ENCODE measurements at places on chromosomes 2 and 18.
A peak's percentile ranks its signal among the peaks of the same experiment; 100 is the strongest.

GRCh38 chr2:26316041-26316440 lies 29.9 kb upstream of the SELENOI start:
- DNase-seq = peak; percentile 9

DNA sequence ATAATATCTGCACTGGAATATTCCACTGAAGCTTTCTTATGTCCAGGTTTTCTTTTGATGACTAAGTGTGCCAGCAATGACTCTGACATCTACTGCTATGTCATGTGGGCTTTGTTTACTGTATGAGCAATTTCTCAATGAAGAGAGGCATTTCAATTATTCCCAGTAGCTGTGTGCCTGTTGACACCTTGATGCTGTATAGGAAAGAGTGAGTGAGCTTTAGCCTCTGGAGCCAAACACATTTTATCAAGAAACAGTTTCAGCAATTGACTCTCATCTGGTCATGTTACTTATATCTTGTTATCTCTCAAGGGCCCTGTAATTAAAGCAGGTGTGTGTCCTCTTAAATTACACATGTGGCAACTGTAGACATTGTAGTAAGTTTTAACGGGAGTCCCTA lies 493.2 kb upstream of the FANCL start:
- peak; percentile 46 for DNase-seq

DNA sequence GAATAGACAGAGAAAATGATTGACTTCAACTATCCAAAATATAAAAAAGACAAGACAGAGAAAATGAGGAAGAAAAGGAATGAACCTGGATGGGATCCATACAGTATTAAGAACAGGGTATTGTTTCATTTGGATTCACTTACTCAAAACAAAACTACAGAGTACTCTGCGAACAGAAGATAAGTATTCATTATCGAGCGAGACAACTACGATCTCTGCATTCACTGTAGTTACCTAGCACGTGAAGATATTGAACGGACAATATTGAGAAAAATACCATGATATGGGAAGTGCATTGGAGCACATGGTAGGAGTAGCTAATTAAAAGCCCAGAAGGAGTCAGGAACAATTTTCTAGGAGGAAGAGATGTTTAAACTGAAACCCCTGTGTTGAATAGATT lies 1.0 kb upstream of the ORC2 start:
- DNase-seq = peak; percentile 13

- no peak for DNase-seq
These were observed 501.6 kb upstream of the NRP2 start for GRCh38 chr2:205180730-205181129.

GRCh38 chr2:48105848-48106247 lies 199.6 kb upstream of the FBXO11 start:
- DNase-seq = no peak

DNA sequence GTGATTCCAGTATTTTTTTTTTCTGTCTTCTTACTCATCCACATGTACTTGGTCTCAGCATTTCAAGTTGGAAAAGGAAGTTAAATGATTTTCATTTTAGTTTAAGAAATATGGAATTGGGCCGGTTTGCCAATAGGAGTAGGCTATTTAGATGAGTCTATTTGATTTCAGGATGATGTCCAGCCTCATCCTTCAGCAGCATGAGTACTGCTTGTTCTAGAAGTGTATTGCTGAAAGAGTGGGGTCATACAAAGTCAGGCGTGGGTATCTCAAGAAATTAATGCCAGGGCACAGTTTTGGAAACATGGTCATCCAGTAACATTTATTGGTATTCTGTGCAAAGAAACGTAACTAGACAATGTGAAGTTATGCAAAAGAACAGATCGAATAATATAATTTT lies 44.9 kb upstream of the MSTN start:
- DNase-seq = no peak

DNA sequence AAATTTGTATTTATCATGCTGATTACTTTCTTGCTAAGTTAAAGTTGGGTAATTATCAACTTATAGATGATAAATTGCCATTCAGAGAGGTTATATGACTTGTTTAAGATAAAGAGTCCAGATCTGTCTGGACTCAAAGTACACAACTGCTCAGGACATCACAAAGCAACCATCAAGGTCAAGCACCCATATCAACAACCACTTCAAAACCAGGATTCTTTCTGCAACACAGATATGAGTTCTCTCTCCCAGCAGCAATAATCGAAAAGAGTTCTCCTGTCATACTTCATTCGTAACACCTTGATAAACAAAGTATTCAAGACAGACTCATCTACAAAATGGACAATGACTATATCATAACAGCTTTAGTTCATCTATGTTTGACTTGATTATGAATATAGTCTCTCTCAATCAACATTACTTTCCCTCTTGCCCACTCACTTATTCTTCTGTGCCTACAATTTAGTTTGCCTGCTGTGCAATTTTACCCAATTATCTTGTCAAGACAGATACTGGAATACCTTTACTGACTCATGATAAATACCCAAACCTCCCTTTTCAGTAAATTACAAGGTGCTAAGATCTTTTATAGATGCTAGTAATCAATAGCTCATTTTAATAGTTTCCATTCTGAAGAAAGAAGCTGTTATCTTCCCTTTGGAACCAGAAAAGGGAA lies 281.8 kb downstream of the NBAS start:
- no peak for DNase-seq

DNA sequence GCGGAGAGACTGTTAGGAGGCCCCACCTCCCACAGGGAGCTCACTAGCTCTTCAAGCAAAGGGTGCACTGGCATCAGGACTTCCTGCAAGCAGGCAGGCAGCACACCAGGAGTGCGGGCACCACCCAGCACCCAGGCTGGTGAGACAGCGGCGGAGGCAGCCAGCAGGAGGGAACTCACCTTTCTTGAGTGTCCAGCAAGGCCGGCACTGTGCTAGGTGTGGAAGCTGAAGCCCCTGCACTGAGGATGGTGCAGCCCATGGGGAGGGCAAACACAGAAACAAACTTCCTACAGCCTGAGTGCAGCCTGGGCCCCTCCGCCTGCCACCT lies 100.7 kb upstream of the ID2 start:
- no peak for DNase-seq

DNA sequence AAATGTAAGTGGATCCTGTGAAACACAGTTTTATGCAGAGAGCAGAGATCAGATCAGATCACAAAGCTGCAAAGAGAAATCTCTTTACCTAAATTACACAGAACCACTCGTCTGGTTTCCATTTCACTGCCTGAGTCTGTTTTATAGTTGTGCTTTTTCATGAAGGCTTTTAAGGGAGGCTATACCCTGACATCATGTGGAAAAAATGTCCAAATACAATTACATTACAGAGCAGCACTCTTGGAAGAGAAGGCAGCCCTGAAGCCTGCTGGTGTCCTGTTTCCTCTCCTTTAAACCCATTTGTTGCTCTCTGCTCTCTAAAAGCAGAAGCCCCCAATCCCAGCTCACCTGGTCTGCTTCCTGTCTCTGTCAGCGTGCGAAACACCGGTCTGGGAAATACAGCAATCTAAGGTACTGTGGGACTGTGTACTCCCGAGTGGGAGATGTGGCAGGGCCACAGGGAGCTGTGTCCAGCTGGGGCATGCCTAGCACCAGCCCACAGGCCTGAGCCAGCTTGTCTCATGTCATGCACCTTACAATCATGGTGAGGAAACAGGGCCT lies 24.8 kb upstream of the ZFP36L2 start:
- no peak for DNase-seq

DNA sequence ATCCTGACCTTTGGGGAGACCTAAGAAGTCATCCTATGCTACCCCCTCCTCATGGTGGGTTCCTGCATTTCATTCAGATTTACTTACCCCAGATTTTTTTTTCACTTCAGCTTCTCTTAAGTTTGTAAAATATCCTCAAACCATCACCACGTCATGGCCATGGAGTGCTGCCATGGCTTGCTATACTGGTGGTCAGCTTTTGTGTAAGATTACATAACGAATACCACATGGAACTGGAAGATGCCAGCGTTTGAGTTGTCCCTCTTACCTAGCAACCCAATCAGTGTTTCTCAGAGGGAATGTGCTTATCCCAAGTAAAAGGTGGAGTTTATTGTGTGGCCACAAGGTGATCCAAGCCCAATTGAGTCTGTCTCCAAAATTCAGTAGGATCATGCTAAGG lies 148.6 kb upstream of the ALPP start:
- no peak for DNase-seq

DNA sequence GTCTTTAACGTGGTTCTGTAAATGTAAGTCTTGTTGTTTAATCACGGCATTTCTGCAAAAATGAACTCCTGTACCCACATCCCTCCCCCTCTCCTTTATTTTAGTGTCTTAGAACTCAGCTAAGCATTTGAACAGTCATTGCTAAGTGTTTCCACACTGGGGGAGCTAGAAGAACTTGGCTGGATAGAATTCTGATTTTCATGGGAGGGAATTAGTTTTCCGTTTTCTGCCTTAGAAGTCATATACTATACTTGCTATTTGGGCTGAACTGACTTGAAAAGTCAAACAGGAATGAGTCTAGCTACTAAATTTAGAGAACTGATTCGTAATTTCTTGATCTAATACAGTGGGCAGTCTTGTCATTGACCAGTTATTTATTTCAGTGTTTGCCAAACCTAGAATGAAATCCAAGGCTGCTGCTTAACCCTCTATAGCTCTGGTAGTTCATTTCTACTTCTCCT lies 61.1 kb downstream of the FMNL2 start:
- no peak for DNase-seq

DNA sequence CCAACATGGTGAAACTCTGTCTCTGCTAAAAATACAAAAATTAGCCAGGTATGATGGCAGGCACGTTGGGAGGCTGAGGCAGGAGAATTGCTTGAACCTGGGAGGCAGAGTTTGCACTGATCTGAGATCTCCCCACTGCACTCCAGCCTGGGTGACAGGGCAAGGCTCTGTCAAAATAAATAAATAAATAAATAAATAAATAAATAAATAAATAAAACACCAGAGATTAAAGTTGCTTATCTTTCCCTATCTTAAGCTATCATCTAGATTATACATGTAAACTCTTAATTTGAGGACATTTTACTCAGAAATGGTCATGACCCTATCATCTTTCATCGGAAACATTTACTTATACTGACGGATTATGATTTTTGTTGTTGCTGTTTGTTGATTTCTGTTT lies 373.2 kb downstream of the GALNT13 start:
- DNase-seq = no peak

GRCh38 chr2:209662021-209662420 lies 109.6 kb upstream of the UNC80 start:
- DNase-seq = no peak

DNA sequence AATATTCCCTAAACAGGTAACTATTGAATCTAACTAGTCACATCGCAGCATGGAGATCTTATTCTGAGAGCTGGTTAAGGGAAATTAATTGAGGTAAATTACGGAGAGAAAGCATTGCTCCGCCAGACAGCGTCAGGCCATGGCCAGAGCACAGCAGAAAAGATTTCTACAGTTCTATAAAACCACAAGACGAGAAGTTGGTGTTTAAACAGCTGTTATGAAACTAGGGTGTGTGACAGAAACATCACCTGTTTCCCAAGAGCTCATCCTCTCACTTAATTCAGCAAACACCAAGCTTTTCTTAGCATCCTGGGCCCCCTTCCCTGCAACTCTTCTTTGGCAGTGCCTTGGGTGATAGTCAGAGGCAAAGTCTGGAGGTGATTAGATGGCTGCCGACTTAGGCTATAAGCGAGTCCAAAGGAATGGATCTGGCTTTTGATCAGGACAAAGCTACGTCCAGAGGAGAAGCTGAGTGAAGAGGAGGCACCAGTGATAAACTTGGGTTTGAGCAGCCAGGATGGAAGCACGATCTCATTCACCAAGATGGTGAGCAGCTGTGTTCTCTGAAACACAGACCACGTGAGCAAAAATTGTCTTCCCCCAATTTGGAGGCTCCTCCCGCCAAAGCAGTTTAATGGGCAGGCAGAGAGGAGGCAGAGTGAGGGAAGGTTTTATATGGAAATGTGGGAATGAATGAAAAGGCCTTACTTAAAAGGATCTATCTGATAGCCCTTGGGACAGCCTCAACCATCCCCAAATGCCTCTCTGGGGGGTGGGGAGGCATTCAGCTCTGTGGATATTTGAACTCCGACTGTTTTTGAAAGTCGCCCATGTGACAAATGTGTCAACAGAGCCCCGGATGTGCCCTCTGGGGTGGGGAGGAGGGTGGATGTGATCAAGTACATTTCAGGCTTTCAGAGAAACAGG lies 57.8 kb downstream of the PKDCC start:
- no peak for DNase-seq

DNA sequence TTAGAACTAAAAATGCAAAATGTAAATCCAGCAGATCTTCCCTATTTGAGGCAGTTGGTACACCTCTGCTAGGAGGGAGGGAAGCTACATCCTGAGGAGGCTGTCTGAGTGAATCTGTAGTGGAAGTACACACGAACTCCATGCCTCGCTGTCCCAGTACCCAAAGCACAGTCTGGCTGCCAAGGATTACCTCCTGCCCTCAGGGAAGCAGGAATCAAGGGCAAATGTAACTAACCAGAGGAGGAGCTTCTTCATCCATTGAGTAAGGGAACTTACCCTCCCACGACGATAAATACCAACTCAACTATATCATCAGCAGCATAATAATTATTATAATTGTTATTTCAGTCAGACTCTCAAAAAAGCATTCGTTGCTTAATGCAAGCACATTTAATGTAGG lies 2.1 kb downstream of the DHRS9 start:
- no peak for DNase-seq

DNA sequence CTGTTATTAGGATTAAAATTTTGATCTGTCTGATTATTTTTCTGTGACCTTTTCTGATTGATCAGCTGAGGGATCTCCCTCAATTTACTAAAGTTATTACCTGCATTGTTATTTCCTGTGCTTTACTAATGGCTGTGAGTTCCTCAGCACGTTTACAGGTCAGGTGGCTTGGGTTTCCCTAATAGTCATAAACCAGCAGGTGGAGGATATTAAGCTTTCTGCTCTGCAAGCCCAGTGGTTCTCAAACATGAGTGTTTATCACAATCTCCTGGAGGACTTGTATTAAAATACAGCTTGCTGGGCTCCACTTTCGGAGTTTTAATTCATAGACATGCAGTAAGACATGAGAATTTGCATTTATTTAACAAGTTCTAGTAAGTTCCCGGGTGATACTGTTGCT lies 22.4 kb upstream of the UGP2 start:
- DNase-seq = no peak

- no peak for DNase-seq
These were observed 187.7 kb downstream of the PRPF40A start for GRCh38 chr2:152529420-152530115.

DNA sequence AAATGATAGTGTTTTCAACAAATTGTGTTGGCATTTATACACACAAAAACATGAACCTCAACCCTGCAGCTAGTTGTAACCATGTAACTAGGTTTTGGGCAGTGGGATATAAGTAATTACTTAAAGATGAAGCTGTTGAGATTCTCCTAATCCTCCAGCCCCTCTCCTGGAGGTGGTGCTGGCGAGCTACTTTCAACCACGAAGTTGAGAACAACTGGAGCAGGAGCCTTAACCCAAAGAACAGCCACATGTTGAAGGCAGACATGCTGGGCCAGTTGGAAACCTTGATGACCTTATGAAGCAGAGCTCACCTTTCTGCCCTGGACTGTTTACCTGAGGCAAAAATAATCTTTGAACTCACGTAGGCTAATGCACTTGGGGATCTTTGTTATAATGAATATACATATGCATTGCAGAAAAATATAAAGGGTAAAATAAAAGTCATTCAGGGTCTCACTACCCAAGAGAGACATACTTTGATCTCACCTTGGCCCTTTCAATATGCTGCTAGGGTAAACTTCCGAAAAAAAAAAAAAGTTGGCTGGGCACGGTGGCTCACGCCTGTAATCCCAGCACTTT lies 89.6 kb upstream of the NPAS2 start:
- DNase-seq = peak; percentile 60

GRCh38 chr2:142714600-142714999 lies 162.9 kb upstream of the KYNU start:
- DNase-seq = no peak

All from RKO (cell line).